ENCODE measurements at places on chromosomes 3 and 15. TPM values are rescaled to one million over a fixed set of nuclear protein-coding genes. Genes with fewer than 3 reads are reported as not detected.

The VGLL3 gene
- 0.10 TPM for total RNA-seq

GRCh38 chr15:48318131-48318530, 13.1 kb upstream of the DUT start:
- DNase-seq: no peak

- no peak for DNase-seq
Measured at GRCh38 chr15:45439521-45440260, 61.3 kb upstream of the GATM start.

GRCh38 chr15:79943820-79944219, 27.2 kb downstream of the BCL2A1 start:
- no peak for DNase-seq

- DNase-seq: peak; percentile 35
Measured at GRCh38 chr3:172315401-172316091, 132.7 kb downstream of the GHSR start.

DNA sequence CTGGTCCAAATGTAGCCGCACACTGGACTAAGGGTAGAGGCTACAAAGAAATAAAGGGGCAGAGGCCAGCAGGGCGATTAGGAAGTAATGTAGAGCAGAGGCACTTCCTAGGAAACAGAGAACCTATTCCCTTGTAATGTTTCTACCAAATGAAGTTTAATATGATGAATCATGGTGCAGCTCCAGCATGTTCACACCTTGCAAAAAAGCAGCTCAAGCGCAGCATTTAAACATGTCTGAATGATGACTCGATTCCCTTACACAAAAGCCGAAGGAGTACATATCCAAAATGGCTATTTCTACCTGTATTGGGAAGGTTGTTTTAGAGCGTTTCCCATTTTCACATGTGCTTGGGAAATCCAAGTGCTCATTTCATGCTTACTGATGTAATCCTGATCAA, 204.8 kb downstream of the MECOM start:
- DNase-seq: no peak

DNA sequence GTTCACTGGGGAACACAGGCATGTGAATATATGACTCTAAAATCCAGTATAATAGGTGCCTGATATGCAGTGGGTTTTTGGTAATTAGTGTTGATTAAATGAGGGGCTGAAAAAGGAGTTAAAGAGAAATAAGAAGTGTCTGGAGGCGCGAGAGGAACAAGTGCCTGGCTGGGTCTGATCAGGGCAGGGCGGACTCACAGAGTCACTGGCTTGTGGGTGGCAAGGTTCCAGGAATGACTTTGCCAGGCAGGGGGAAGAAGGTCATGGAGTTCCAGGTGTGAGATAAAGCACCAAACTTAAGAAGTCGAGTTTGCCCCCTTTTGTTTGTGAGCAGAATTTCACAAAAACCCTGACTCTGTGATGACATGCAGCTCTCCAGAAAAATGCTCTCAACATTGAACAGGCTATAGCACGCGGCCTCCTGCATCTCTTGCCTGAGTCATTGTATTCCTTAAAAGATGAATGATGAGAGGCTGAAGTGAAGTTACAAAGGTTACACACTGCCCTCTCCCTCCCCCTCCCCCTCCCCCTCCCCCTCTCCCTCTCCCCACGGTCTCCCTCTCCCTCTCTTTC, 63.0 kb upstream of the LMCD1 start:
- no peak for DNase-seq

- no peak for DNase-seq
Measured at GRCh38 chr3:192366916-192367315, 360.4 kb downstream of the FGF12 start.

- no peak for DNase-seq
Measured at GRCh38 chr3:64595253-64595694, 92.5 kb downstream of the ADAMTS9 start.
